SJSA1 (cell line): ENCODE measurements at places on chromosomes 6 and 20. TPM values are rescaled to one million over a fixed set of nuclear protein-coding genes. Genes with fewer than 3 reads are reported as not detected.

- DNase-seq = no peak
These were observed 21.7 kb downstream of the KCNK5 start for GRCh38 chr6:39207416-39208222.

GRCh38 chr20:58106143-58106750, 122.2 kb downstream of the ANKRD60 start:
- DNase-seq = no peak

DNA sequence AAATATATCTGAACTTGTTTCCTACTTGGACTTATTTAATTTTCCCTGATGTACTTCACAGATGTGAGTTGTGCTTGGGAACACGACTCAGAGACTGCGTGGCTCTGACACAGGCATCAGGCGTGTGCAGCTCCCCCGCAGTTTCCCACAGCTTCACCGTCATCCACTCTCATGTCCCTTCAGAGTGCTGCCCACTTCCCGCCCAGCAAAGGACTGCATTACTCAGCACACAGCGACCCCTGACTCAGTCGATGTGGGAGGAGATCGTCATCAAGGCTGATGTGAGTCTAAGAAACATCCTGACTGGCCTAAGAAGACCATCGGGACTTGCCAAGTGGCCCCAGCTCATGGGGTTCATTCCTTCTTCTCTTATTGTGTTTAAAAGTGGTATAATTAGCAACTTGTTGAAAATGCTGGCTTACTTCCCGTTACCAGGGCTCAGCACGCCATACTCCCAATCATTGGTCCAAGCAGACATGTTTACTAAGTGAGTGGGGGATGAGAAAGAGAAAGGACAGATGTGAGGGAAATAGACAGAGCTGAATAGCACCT, 539.4 kb upstream of the JARID2 start:
- peak; percentile 73 for DNase-seq

DNA sequence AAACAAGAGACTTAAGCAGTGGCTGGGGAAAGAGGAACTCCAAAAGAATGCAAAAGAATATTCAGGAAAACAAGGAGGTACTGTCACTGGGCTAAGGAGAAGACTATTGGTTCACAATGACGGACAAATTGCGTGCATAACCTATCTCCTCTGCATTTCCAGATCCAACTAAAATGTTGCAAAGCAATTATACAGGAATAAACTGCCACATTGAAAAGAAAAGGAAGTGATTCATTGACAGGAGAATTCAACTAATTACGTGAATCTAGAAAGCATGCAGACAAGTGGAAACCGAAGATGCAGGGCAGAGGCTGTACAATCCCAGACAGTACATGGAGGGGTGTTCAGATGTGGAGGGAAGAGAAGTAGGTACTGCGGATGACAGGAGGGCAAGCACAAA, 152.8 kb upstream of the RIPOR2 start:
- DNase-seq = no peak

DNA sequence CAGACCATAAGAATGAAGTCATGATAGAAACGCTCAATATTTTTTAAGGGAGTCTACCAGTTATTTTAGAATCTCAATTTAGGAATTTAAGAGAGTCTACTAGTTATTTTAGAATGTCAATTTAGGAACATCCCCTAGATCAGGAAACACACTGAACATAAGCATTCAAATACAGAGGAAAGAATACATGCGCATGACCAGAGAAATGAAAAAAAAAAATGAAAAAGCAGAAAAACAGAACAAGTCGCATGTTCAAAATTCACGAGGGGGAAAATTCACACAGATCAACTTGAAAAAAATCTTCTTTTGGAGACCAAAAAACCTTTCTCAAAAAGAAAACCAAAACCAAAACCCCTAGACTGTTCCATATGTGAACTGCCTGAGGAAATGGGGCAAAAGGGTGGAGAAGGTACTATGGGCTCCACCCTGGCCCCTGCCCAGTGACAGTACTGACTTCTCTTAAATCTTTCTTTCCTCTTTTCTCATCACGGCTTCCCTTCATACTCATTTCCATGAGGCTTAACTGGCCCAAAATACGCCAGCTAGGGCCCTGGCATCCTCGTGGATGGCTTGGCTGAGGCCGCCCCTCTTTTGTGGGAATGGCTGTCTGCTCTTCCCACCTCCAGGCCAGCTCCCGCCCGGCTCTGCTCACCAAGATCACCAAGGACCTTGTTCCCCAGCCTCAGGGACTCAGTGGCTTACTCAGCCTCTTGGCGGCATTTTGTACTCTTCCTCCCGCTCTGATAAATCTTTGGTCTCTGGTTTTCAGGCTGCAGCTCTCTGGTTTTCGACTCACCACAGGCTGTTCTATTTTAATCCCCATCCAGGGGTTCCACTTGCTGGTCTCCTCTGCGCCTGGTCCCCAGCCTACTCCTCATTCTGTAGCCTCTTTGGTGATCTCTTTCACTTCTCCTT, 11.2 kb downstream of the ZBTB2 start:
- DNase-seq = no peak

DNA sequence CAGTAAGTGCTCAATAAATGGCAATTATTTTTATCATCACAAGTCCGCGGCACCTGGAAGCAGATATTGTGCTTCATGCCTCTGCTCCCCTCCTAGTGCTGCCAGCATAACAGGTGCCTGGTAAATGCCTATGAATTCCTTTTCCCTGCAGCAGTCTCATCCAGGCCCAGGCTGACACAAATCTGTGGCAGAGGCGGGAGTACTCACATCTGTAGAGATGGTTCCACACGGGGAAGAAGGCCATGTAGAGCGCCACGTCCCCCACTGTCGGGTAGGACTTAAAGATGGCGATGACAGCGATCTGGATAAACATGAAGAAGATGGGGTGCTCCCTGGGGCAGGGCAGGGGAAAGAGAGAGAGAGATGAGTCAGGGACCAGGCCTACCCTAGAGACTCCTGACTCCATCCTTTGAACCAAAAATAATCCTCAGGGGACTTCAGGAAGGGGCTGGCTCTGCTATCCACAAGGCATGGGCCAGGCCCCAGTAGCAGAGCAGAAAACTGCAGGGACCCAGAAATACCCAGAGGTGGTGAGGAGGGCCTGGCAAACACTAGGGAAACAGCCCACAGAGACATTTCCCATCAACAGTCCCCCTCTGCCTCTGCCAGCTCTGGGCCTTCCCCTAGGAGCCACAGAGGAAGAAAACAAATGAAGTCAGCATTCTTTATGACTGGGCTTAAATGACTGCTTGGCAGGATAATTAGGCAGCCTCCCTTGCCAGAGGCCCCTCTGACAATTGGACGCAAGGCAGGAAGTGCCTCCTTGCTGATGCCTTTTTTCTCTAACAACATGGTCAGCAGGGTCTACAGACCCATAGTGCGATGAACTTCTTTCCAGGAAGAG, 23.0 kb downstream of the MAP1LC3A start:
- peak; percentile 30 for DNase-seq

DNA sequence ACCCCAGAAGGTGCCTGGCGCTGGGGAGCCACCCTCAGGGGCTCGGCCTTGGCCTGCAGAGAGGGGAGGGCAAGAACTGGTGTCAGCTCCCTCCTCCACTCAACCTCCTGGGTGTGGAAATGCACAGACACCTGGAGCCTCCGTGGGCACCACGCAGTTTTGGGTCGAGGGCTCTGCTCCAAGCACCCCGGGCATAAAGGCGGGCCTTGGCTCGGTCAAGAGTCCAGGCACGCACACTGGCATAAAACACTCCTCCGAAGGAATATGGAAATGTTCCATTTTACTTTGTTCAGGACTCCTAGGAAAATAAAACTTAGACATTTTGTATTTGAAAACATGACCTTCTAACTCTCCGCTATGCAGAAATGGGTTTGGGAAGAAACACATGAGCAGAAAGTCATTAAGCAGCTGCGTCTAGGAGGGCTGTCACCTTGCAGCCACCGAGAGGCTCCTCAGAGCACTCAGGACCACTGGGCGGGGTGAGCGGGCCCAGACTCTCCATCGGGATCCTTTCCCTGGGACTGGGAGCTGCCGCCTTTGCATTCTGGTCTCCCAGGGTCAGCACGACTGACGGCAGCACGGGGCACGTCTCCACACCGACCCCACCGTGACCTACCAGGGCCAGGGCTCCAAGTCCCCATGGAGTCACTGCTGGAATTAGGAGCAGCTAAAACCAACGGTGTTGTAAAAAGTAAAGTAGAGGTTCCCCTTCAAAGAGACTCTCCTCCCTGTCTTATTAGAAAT, 46.0 kb upstream of the DACT2 start:
- no peak for DNase-seq

DNA sequence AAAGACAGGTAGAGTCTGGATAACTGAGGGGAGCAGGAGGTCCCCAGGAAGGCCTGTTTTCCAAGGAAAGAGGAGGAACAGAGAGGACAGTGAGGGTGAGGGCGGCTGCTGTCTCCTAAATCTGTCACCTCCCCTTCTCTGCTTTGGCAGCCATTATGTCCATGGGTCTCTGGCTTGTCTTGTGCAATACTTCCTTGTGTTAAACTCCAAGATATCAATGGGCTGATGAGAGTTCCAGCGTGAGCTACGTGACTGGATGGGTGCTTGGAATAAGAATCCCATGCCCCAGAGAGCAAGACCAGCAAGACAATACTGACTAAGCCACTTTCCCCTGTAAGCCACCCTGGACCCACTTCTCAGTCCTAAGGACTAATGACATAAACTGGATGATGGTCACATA, 26.3 kb upstream of the DNAAF9 start:
- no peak for DNase-seq

DNA sequence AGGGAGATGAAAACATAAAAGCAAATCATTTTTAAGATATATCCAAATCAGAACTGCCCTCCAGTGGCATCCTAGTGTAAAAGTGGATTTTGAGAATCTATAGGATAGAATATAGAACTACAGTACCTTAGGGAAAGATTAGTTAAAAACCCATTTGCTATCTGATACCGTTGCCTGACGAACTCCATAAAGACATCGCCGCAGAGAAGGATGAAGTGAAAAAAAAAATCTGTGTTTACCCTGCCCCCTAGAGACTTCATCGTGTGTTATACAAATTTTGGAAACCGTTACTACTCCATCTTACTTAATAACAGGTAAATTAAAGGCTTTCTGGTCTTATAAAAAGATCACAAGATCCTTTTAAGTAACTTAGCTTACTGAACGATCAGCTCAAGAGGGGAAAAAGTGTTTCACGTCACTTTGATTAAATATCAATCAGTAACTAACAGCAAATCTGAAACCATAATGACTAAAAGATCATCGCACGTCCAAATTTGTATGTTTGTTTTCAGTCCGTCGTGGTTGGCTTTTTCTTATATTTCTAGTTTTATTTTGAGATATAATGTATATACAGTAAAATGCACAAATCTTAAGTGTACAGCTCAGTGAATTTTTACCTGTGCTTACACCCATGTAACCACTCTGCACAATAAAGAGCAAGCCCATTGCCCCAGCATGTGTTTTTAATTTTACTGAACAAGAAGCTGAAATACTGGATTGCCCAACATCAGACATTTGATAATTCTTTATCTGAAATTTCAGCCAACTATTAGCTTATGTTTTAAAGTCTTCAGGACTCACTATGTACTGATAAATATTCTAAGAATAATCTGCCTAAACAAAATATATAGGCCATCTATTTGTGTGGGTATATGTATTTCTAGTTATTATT, 881 bp upstream of the MCM3 start:
- no peak for DNase-seq

DNA sequence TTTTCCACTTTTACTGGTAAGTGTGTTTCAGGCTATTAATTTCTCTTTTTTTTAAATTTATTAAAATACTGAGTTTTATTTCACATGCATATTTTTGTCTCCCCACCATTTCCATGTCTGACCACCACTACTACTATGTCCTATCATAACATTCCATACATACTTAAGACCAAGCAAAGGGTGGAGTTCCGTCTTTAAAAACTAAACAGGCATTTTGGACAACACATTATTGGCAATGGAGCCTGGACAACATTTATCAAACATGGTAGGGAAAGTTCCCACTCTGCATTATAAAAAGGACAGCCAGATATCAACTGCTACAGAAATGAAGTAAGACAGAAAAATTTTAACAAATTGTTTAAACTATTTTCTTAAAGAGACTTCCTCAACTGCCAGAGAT, 91.9 kb downstream of the LMBRD1 start:
- DNase-seq = peak; percentile 6

DNA sequence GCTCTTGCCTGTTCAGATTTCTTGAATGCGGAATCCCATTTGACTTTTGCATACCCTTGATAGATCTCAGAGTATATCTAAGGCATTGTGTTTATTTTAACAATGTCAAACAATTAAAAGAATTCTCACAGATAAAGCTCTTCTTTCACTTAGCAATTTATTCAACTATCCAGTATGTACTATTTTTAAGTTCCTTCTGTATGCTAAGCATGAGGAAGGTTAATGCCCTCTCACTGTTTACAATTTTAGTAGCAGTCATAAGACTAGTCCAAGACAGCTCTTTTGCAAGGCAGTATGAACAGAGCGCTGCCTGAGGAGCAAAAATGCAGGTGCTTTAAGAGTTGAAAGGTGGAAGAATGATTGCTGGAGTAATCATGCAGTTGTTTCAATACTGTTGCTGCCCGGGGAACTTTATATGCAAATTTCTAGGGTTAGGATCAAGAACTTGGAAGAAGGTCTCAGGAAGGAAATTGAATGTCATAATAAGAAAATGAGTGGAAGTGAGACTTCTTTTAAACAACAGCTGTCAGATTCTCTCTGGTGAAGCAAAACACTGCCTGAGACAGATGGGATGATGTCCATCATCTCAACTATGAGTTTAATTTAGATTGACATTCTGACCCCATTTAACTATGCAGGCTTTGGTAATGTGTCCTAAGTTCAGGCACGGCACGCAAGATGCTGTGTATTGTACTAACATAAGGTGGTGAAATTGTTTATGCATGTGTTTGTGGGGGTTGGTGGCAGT, 1303.5 kb upstream of the CITED2 start:
- no peak for DNase-seq

- DNase-seq = peak; percentile 79
These were observed 20.9 kb downstream of the MAP1LC3A start for GRCh38 chr20:34579191-34579978.

DNA sequence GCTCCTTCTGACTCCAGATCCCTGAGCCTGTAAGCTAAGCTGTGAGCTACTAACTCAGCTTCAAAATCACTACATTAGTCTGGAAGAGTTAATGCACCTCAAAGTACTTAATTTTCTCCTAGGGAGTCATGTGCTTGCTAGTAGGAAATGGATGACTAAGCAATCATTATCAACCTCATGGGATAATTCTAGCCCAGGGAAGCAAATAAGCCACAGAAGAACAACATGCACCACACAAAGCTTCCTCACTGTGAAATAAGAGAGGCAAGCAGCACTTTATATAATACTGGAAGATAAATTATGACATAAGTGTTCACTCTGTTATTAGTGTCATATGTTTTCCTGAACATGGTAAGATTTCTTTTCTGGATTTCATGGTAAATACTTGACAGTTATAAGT, 57.9 kb upstream of the RCAN2 start:
- no peak for DNase-seq

- no peak for DNase-seq
These were observed 18.6 kb downstream of the CCDC167 start for GRCh38 chr6:37480951-37481534.

ATXN1 gene
- 20.8 and 24.8 TPM in 2 replicates for total RNA-seq

CD83 gene
- 15.9 and 24.6 TPM in 2 replicates for total RNA-seq

ATP6V1G2 gene
- 0.13 TPM in 1 of 2 replicates, not detected in the other for total RNA-seq

RWDD2A gene
- total RNA-seq = 0.60 and 1.7 TPM in 2 replicates

PROKR2 gene
- not detected in 2 replicates for total RNA-seq

CDH4 gene
- 0.13 TPM in 1 of 2 replicates, not detected in the other for total RNA-seq
